ENCODE measurements at places on chromosomes 6 and 20.

DNA sequence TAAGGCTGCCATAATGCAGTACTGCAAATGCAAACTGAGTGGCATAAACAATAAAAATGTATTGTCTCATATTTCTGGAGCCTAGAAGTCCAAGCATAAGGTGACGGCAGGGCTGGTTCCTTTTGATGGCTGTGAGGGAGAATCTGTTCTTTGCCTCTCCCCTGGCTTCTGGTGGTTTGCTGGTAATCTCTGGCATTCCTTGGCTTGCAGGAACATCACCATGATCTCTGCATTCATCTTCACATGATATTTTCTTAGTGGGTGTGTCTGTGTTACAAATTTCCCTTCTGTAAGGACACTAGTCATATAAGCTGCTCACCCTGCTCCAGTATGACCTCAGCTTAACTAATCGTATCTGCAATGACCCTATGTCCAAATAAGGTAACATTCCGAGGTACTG lies 1104.2 kb upstream of the CITED2 start:
- DNase-seq: no peak

GRCh38 chr6:18347021-18347577 lies 40.1 kb upstream of the RNF144B start:
- DNase-seq: no peak

DNA sequence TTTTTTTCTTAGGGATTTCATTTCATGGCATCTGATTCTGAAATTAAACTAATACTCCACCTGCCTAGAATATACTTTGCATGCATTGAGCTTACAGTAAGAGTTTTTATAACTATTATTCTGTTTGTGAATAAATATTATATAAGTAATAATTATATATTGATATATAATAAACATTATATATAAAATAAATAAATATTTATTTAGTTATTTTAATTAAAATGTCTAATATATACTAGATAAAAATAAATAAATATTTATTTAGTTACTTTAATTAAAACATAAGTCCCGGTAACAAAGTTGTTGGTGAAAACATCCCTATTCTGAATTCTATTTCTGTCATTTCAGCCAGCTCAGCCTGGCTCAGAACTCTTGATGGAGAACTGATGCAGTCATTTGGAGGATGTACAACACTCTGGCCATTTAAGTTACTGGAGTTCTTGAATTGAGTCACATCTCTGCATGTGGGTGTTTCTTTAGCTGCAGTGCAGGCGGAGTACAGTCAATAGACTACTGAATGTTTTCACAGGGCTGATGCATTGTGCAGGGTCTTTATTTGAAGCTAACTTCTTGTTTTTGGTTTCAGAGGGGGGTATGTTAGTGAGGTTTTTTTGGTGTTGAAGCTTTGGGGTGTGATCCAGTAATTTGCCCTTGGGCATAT lies 508.9 kb upstream of the ADGRB3 start:
- no peak for DNase-seq

DNA sequence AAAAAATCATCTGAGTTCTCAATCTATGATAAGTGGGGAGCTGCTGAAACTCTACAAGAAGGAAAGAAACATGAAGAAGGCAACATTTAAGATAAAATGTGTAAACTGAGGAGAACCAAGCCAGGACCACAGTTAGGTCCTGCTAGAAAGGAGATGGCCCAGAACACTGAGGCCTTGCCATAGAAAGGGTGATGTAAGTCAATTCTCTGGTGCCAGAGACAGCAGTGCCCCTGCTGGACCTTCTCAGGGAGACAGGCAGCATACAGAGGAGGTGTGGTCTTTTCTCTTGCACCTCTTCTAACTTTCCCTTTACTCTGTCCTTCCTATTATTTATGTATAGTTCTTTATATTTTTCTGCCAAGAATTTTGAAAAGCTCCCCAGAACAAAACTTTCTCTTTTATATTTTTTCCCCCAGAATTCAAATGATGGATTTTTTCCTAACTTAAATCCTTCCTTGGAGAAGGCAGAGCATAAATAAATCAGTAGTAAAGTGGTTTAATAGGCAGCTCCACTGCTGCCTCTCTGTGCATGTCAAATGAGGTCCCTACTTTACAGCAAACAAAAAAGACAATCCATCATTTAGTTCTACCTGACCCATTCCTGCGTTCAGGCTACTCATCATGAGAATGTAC lies 9.0 kb downstream of the UQCC2 start:
- no peak for DNase-seq

DNA sequence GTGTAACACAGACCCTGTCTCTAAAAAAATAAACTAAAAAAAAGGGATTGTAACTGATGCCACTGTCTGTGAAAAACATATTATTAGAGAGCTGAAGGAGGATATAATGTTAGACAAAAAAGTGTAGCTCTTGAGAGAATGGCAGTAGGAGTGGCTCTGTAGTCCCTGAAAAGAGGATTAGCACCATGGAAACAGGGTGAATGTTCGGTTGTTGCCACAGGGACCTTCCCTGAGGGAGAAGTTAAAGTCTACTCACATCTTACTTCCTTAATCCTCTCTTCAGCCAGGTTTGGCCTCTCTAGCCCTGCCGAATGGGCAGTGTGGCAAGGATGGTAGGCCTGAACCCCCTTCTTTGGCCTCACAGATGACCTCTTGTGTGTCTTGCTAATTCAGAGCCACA lies 12.1 kb downstream of the SCAND1 start:
- no peak for DNase-seq

DNA sequence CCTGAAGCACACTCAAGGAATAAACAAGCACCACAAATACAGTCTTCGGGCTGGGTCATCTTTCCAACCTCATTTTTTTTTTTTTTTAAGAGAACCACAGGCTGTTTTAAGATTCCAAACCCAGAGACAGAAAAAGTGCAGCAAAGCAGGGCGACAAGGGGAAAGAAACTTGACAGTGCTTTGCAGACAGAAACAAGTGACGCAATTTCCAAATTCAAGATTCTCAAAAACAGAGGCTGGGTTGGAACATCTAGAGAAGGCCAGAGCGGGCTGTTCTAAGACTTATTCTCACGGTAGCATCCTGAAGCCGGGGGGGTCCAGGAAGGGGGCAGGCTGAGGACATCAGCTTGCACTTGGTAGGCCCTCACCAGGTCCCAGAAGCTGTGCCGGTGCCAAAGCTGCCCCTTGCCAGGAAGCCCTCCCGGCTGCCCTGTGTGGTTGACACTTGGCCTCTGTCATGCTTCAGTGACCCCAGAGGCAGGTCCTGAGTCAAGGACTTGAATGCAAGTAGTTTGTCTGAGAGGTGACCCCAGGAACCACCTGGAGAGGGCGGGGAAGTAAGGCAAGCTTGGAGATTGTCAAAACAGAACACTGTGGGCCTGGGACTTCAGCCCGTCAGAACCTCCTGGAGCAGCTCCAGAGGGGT lies 50.5 kb downstream of the BMP7 start:
- DNase-seq: no peak

GRCh38 chr6:75849329-75850025 lies 100.4 kb downstream of the MYO6 start:
- no peak for DNase-seq

DNA sequence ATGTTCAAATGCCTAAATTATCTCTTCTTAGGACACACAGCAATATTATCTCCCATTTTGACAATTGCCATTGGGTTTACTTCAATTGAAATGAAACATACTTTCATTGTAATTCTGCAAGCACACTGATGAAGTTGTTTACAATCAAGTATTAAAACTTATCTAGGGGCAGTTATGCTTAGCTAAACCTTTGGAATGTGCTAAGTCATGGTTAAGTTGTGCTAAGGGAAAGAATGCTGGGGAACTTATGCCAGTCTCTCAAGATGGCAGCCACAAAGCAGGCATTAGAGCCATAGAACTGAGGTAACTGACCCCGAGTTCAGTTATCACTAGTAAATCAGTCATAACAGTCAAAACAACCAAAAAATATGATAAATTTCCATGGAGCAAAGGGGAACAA lies 59.1 kb upstream of the NT5E start:
- no peak for DNase-seq

DNA sequence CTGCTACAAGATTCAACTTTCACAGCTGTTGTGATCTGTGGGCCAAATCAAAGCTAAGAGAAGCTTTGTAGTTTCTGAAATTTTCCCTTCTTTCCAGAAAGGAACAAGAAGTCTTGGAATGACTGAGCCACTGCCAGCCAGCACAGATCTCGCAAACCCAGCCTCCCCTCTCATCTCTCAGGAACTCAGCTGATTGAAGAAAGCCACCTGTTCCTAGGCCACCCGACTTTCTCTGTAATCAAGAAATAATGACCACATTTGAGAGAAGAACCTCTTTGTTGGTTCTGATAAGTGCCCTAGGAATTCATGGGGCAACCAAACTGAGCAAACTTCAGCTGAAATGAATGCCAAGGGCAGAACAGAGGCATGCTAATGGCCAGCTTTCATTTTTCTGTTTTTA lies 61.7 kb downstream of the HDGFL1 start:
- no peak for DNase-seq

DNA sequence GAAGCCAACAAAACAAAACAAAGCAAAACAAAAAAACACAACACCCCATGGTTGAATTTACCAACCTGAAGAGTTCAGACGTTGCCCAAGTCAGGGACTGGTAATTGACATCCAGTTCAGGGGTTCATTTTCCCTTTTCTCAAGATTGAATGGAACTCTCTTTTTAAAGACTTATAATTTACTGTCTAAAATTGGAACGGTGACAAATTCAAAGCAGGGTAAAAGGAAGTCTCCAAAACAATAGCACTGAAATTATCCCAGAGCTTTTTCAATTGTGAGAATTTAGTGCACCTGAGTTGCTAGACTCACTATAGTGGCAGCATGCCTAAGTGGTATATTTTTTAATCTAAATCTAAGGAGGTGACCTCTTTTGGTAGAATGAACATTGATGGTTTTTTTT lies 90.9 kb upstream of the PREP start:
- DNase-seq: no peak

- DNase-seq: no peak
Observed at GRCh38 chr6:33874136-33874760, 70.4 kb upstream of the MLN start.

DNA sequence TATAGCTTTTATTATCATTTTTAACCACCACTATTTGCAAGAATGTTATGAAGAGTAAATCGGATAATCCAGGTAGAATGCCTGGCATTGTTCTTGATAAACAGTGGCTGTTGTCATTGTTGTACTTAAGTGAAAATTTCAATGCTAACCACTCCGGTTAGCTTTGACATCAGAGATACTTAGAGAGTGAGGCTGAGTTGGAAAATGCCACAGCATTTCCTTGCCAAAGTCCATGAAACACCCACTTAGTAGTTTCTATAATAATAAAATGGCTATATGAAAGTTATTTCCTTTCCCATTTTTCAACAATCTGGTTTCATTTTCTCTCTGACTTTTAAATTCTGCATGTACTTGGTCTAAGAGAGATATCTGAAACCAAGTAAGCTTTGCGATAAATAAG lies 132.0 kb downstream of the CDK19 start:
- no peak for DNase-seq

GRCh38 chr6:1916334-1917070 lies 306.8 kb downstream of the FOXC1 start:
- no peak for DNase-seq

DNA sequence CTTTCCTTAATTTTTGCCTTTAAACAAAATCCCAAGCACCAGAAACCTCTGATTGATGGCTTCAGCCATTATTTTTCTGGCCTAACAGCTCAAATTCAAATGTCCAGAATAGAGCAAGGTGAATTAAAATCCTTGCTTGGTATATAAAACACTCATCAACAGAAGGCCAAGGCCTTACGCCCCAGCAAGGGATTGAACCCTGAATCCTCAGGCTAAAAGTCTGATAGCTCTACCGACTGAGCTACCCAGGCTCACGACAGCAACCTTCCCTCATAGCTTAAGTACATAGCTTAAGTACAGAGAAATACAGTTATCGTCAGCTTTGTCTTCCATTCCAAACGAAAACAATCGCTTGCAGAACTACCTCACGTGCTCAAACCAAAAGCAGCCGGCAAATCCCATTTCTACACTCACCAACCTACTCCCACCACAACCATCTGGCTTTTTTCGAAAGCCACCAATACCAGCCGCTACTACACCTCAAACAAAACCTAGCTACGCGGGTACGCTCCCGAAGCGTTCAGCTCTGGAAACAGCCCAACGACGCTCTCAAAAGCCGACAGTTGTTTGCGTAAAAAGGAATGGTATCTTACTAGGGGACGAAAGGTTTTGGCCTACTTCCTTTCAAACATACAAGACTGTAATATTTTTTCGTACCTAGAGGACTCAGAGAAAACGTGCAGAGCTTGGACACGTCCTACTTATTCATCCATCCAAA lies 167.5 kb downstream of the GPX5 start:
- DNase-seq: no peak

DNA sequence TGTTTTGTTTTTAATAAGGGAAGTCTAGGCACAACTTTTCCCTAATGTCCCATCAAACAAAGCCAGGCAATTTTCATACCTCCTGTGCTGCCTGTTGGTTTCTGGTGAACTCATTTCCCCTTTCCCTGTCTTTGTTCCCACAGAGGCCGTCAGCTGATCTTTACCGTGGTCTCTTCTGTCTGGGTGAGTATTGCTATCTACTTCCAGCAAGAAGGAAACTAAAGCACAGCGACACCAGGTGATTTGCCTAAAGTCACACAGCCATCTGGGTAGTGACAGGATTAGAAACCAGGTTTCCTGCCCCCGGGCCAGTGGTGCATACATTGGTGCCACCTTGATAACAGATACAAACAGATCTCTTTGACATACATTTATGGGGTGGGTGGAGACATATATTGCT lies 59.6 kb downstream of the RAB44 start:
- DNase-seq: no peak

GRCh38 chr6:57303931-57304681 lies 13.3 kb upstream of the PRIM2 start:
- DNase-seq: no peak

- DNase-seq: no peak
Observed at GRCh38 chr20:41418739-41419293, 52.2 kb upstream of the EMILIN3 start.

- DNase-seq: peak; percentile 67
Observed at GRCh38 chr20:2946988-2947961, 74.0 kb downstream of the PTPRA start.

- no peak for DNase-seq
Observed at GRCh38 chr6:148935705-148936435, 189.0 kb downstream of the UST start.

DNA sequence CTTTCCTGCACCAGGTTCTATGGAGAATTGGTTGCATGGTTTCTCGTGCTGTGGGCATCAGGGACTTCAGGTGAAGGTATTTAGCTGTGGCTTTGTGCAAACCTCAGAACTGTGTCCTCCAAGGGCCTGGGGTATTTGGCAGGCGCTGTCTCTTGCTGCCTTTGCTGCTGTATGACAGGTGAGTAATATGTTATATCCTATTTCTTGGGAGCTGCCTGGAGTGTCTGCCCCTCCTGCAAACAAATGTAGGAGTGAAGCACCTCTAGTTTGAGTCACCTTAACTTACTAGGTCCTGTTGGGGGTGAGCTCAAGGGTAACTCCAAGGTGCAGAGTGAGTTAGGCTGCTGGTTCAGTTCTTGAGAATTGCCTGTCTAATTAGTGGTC lies 177.7 kb upstream of the RNF24 start:
- no peak for DNase-seq

DNA sequence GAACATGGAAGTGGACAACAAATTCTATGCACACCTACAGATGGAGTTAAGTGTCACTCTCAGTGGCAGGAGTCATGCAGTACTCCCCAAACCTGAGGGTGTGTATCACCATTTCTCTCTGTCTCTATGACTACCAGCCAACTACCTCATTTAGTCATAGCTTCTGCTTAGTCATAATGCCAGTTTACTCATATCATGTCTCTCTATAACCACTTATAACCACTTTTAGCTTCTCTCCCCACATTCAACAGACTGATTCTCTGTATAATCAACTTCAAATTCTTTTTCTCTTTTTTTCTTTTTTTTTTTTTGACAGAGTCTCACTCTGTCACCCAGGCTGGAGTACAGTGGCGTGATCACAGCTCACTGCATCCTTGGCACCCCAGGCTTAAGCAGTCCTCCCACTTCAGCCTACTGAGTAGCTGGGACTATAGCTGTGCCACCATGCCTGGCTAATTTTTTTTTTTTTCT lies 13.8 kb upstream of the GTF3C6 start:
- no peak for DNase-seq

Data from amygdala (tissue), 56 donors.